Stimulated activated memory B cell treated with anti-CD40 and anti-IgM and Interleukin-4, amounts not matched to agents 10 μg/mL and 1 μg/mL and 100 μg/mL, for 72 hours (primary cell): ENCODE measurements at places on chromosomes 5 and 9.
A peak's percentile ranks its signal among the peaks of the same experiment; 100 is the strongest.

- ATAC-seq = no peak
Measured at GRCh38 chr5:121019734-121020133, 555.6 kb downstream of the PRR16 start.

DNA sequence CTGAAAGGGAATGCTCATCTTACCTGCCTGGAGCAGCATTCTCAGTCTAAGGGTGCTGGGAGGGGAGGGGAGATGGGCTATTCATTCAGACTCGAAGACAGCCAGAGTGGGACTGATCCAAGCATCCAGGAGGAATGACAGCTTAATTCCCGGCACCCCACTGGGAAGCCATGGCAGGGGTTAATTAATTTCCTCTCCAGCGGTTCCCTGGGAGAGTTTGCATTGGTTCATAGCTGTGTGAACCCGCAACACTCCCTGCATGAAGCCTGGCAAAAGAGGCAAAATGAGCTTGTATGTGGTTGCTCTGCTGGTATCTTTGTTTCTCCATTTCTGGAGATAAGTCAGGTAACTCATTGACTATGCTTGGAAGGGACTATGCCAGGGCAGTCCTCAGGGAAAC is 401.0 kb upstream of the SLC24A2 start:
- no peak for ATAC-seq

DNA sequence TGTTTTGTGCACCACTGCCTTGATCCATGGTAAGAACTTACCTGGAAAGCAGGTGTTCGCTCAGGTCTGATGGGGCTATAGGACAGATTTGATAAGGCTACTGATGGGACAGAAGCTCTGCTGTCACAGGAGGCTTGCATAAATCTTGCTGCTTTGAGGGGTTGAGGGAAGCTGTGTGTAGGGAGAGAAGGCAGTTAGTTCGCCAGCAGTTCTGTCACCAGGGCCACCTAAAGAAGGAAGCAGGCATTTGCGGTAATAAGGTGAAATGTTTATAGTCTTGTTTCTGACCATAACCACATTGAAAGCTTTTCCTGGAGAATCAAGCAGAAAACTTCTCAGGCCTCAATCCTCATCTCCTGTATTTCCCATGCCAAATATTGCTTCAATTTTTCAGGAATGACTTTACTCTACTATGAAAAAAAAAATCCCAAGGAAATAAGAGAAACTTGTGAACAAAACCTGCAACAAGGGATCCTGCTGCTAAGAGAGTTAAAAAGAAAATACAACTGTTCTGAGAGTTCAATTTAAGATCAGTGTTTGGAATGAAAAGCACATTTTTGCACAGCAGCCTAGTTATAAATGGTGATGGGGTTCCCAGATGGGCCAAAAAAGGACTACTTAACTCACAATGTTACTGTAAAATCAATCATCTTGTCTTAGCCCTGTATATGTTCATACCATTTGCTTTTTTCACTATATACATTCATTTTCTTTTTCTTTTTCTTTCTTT is 122.0 kb upstream of the RANBP3L start:
- ATAC-seq = no peak

- ATAC-seq = no peak
Measured at GRCh38 chr5:116557669-116558271, 16.9 kb downstream of the SEMA6A start.

DNA sequence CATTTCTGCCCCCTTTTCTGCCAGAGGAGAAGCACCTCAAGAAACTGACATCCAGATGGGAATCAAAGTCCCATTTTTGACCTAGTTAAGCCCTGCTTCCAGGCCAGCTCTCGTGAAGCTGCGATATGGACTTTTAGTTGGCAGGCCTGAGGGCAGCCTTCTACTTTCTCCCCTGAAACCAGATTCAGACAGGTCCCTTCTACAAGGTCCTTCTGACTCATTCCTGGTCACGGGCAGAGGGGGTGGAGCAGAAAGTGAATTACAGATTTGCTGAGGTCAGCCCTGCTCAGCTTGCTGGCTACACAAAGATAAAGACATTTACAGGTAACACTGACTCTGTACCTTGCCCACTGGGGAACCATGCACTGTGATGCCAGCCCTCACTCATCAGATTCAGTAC is 52.8 kb upstream of the TUT7 start:
- no peak for ATAC-seq

- ATAC-seq = no peak
Measured at GRCh38 chr5:91367344-91367743, 15.8 kb downstream of the ARRDC3 start.

GRCh38 chr5:170408226-170408625 is 19.1 kb upstream of the KCNMB1 start:
- no peak for ATAC-seq

GRCh38 chr5:95718203-95718602 is 12.9 kb upstream of the RHOBTB3 start:
- peak; percentile 86 for ATAC-seq

- no peak for ATAC-seq
Measured at GRCh38 chr9:115746496-115746895, 407.1 kb upstream of the PAPPA start.

DNA sequence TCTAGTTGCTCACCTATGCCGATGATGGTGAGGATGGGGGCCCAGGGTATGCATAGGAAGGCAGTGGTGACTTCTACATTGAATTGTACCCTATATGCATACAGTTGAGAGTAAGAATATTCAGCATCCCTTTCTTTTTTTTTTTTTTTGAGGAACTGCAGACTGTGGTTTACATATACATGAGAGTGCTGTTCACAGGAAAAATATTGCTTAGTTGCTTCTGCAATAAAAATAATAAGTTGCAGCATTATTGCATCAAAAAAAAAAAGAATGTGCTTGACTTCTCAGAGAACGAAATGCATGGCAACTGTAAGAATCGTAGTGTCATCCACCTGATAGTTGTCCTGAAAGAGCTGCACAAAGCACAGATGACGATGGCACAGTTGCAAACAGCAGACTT is 52.8 kb downstream of the PTCD2 start:
- no peak for ATAC-seq
